ENCODE measurements at places on chromosomes 11 and 22.
A peak's percentile ranks its signal among the peaks of the same experiment; 100 is the strongest.

DNA sequence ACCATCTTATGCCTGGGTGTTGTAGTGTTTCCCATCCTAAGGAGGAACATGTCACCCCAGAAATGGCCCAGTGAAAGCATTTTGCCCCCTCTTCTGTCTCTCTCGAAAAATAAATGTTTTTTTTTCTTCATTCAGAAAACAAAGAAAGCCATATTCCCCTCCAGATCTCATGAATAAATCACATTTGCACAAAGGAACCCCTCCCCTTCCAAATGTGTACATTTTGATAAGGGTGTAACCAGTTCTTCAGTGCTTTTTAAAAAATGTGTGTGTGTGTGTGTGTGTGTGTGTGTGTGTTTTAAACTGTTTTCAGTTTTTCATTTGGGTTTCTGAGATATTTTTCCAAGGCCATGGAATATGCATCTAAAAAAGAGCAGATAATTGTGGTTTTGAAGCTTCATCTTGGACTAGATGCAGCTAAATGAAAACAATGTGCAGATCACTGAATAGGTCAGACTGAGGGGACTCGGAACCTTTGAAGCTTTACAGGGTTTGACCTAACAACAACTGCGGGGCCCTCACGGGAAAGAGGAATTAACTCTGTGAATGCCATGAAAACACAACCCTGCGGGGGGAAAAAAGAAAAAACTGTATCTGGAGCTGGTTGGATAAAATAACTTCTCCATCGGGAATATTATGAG is 76.4 kb downstream of the YAP1 start:
- no peak for DNase-seq

DNA sequence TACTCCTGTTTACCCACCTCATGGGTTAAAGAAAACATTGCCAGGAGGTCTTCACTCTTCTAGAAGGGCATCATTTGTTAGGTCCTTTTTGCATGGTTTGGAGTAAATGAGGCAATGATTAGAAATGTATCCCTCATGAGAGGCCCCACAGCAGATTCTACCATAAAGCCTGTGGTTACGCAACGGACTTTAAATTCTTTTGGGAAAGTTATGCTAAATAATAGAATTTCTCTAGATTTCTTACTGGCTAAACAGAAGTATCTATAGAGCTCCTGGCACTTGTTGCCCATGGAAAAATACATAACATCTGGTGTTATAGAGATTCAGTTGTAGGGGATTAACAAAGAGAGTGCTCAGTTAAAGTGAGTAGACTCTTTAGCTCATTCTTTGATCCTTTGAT is 15.1 kb upstream of the ATXN10 start:
- no peak for DNase-seq

GRCh38 chr22:35582861-35583670 is 34.1 kb downstream of the MB start:
- DNase-seq: peak; percentile 78

DNA sequence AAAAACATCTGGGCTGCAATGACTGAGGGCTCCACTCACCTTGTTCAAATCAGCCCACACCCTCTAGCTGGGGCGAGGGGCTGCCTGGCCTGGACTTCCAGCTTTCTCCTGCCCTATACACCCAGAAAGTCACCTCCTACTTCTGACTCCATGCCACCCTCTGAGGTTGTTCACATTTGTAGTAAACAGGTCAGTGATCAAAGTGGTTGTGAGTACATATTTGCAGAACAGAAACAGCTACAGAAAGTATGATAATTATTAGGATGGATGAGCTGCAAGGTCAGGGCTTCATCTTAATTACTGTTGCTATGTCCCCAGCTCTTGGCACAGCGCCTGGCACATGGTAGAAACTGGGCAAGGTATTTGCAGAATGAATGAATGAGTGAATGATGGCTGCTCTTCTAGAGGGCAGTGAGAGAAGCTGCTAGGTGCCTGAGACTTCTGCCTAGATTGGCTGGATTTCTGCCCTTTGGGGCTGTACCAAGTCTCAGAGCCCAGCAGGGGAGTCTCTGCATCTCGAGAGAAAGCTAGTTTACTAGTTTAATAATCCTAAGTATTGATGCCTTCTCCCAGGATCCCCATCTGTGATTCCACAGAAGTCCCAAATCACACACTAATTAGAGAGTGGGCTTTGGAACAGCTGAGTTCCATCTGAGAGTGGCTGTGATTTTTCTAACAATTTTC is 36.0 kb downstream of the SYT13 start:
- no peak for DNase-seq

DNA sequence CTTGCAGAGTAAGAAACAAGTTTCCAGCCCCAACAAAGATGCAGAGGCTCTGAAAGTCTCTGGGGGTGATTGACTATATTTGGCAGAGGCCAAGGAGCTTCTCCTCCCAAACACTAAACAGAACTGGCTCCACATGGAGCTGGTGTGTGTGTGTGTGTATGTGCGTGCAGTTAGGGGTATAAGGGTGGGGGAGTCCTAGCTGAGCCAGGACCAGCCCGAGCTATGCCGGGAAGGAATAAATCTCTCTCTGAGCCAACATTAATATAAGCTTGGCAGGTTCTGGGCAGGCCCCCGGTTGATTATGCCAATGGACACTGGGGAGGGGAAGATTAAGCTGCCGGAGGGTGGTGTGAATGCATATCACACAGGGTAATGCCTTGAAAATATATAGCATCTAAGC is 324.2 kb downstream of the MIAT start:
- DNase-seq: no peak

DNA sequence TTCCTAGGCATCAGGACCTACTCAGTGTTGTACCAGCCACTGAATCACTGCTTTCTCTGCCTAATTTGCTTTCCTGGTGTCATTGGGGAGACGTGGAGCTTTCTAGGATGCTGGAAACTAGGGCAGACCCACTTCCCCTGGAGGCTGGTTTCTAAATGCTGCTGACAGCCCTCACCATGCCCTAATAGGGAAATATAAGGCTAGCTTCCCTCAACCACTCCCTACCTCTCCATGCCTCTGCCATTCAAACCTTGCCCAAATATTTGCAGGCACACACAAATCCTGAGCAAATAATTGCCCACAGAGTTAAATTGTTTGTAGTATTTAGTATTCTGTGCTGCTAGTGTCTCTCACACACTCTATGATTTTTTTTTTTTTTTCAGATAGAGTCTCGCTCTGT is 310.2 kb downstream of the DDX10 start:
- no peak for DNase-seq

GRCh38 chr11:3164552-3165151 is 458 bp downstream of the OSBPL5 start:
- DNase-seq: peak; percentile 23

DNA sequence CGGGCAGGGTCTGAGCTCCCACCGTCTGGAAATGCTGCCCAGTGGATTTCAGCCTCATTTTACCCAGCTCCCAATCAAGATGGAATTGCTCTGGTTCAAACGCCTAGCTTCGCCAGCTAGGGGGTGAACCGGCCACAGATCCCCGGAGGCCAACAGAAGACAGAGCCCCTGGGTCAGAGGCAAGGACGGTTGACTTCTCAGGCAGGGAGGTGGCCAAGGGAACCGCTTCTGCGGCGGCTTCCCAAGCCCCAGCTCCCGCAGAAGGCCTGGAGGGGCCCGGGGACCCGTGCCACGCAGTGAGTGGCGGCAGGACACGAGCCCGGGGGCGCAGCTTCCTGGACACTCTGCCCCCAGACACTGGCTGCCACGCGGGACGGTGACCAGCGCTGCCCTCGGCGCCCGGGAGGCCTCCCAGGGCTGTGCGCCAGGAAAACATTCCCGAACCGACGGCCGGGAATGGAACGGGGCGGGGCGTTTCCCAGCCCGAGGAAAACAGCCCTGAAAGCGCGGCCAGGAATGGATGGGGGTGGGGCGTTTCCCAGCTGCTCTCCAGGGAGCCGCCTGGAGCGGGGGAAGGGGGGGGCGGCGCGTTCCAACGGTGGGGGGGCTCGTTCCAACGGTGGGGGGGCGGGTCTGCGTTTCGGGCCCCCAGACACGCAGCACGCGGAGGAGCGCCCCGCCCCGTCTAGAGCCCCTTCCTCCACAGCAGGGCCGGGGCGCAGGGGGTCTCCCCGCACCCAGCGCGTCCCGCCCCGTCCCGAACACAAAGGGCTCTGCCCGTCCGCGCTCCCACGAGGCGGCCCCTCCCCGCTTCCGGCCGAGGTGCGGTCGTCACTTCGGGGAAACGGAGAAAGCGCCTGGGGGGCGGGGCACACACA is 13.5 kb upstream of the B4GALNT4 start:
- peak; percentile 85 for DNase-seq

DNA sequence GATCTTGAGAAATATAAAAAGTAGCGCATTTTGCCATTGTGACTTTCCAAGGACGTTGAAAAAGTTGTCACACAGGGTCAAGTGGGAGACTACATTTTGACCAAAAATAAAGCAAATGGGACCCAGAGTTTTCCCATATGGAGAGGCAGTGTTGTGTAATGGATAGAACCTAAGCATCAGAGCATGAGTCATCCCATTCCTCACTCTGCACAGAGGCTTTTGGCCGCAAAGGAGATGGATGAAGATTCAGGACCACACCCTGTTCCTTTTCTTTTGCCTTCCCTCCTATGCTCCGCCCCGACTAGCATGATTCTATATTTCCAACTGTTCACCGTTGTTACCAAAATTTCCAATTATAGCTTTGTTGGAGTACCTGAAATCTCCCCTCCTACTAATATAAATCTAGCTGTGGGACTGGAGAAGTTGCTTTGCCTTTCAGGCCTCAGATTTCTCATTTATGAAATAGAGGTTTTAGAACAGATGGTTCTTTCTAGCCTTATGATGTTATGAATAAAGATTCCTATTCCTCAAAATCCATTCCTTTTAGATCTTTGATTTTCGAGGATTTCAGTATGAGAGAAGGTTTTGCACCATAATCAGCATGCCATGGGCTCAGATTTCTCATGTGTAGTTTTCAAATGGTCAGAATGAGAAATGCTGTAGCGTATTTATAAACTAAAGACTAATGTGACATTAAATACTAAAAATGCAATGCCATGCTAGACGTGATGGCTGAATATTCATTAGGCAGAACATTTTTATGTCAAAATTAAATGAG is 921.9 kb upstream of the TENM4 start:
- no peak for DNase-seq

DNA sequence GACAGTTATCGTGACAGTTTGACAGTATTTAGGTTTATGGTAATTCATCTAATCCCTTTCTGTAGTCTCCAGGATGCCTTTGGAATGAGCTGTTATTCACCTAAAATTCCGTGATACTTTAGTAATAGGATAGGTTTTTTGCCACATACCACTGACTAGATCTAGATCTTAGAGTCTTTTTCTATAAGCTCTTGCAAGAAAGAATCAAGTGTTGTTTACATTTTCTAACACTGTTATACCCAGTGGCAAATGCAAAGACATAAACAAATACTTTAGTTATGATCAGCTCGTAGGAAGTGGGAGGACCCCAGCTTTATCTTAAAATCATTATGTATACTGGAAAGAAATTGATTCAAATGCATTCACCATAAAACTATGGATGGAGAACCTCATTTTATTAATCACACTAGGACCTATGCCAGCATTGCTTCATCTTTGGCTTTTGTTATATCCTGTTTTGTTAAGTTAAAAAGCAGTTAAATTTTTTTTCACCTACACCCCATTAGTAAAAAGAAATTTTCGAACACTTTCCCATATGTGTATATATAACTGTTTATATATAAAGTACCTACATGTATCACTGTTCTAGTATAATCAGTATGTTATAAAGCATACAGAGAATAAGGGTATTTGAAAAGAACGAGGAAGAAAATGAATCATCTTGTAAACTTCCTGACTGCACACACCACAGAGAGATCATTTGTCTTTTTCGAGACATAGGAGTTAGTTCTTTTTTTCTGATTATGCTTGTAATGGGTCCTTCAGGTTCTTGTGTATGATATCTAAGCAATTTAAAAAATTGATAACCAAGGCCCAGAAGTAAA is 60.9 kb downstream of the PDHX start:
- DNase-seq: no peak

GRCh38 chr22:37496651-37497050 is 10.5 kb upstream of the MFNG start:
- no peak for DNase-seq

- no peak for DNase-seq
Measured at GRCh38 chr11:18452927-18453326, 2.7 kb upstream of the LDHAL6A start.

GRCh38 chr11:106986261-106986660 is 32.0 kb downstream of the GUCY1A2 start:
- DNase-seq: no peak

- DNase-seq: no peak
Measured at GRCh38 chr11:118818130-118818529, 27.2 kb upstream of the DDX6 start.

DNA sequence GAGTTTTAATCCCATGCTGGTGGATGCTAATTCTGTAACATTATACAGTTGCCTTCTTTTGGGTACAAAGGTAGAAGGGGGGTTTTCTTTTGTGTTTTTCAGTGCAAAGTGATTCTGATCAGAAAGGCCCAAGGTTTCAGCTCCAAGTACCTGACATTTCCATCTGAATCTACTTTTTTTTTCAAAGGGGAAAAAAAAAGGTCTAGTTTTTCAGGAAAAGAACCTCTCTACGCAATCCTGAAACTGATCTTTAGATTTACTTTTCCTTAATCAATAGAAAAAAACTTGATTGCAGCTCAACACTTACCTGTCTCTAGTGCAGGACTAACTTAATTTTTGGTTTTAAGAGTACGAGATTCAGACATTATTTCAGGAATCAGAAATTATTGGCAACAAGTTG is at the start of gene TECTA:
TECTA (plus strand) TSS at position 301 of the 400 bp plus-strand sequence. CDS start 1,423 bp downstream, outside the sequence.
- no peak for DNase-seq

- DNase-seq: no peak
Measured at GRCh38 chr22:36204632-36205015, 3.0 kb upstream of the APOL4 start.

GRCh38 chr11:27882066-27882697 is 181.9 kb upstream of the BDNF start:
- DNase-seq: no peak

GRCh38 chr11:70694371-70694770 is 296.0 kb downstream of the CTTN start:
- no peak for DNase-seq

DNA sequence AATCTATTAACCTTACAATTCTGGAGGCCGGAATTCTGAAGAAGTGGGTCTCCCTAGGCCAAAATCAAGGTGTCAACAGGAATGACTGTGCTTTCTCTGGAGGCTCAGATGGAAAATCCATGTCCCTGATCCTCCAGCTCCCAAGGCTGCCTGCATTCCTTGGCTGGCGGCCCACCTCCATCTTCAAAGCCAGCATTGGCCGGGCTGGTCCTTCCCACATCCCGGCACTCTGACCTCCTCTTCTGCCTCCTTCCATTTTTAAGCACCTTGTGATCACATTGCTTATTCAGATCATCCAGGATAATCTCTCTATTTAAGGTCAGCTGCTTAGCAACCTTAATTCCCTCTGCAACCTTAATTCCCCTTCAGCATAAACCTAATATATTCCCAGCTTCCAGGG is 22.7 kb upstream of the CTSD start:
- DNase-seq: no peak

- no peak for DNase-seq
Measured at GRCh38 chr11:84012171-84012826, 726.1 kb upstream of the CCDC90B start.

GRCh38 chr22:35842954-35843353 is 125.3 kb downstream of the APOL5 start:
- no peak for DNase-seq

- DNase-seq: no peak
Measured at GRCh38 chr11:63445720-63446119, 45.2 kb downstream of the PLAAT5 start.
